GM18507 (cell line): ENCODE measurements at places on chromosomes 16 and 17.

GRCh38 chr17:77530591-77530990 is 389.8 kb downstream of the SEC14L1 start:
- DNase-seq = no peak

GRCh38 chr16:24516900-24517669 is 22.3 kb upstream of the RBBP6 start:
- DNase-seq = peak; percentile 35

- DNase-seq = no peak
Observed at GRCh38 chr17:49406421-49407061, 8.1 kb downstream of the PHB1 start.

GRCh38 chr16:84599521-84600202 is 18.2 kb downstream of the COTL1 start:
- DNase-seq = no peak
